ENCODE measurements at places on chromosomes 7 and 10.

- no peak overlapping the region for H3K27ac ChIP-seq
- H3K4me3 ChIP-seq: no peak overlapping the region
- H3K36me3 ChIP-seq: no peaks in the 10 kb centered on the region
- peak; percentile 96 for DNase-seq
Measured at GRCh38 chr7:139526578-139527544, 3.4 kb downstream of the CLEC2L start.

DNA sequence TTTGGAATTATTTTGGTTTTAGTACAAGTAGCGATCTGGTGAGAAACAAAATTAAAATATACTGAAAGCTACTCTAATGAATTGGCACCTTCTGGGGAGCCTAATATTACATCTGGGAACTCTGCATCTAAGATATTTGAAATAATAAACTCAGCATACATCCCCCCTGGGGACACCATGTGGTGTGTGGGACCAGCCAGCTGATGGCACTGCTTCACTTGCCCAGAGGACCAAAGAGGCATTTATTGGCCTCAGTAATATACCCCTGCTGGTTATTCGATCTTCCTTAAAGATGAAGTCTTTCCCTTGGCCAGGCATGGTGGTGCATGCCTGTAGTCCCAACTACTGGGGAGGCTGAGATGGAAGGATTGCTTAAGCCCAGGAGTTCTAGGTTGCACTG, 195.1 kb upstream of the AUTS2 start:
- H3K4me1 ChIP-seq: no peaks in the 10 kb centered on the region
- H3K27me3 ChIP-seq: no peaks in the 10 kb centered on the region
- DNase-seq: no peak
- H3K27ac ChIP-seq: no peak overlapping the region
- H3K36me3 ChIP-seq: no peaks in the 10 kb centered on the region

GRCh38 chr10:98323221-98324164, 55.5 kb upstream of the LOXL4 start:
- no peak overlapping the region for H3K4me3 ChIP-seq
- no peaks in the 10 kb centered on the region for H3K36me3 ChIP-seq
- DNase-seq: peak; percentile 96
- peak overlapping the region; percentile 37 for H3K27ac ChIP-seq
- H3K4me1 ChIP-seq: peaks cover 16% of the 10 kb centered on the region

GRCh38 chr7:55016061-55016745, 2.6 kb upstream of the EGFR start:
- H3K27ac ChIP-seq: no peak overlapping the region
- H3K4me1 ChIP-seq: no peaks in the 10 kb centered on the region
- H3K27me3 ChIP-seq: no peaks in the 10 kb centered on the region
- DNase-seq: peak; percentile 38

GRCh38 chr10:116461680-116462079, 34.0 kb downstream of the PNLIPRP3 start:
- no peaks in the 10 kb centered on the region for H3K4me1 ChIP-seq
- no peak overlapping the region for H3K4me3 ChIP-seq
- no peaks in the 10 kb centered on the region for H3K36me3 ChIP-seq
- H3K27ac ChIP-seq: no peak overlapping the region
- DNase-seq: no peak

DNA sequence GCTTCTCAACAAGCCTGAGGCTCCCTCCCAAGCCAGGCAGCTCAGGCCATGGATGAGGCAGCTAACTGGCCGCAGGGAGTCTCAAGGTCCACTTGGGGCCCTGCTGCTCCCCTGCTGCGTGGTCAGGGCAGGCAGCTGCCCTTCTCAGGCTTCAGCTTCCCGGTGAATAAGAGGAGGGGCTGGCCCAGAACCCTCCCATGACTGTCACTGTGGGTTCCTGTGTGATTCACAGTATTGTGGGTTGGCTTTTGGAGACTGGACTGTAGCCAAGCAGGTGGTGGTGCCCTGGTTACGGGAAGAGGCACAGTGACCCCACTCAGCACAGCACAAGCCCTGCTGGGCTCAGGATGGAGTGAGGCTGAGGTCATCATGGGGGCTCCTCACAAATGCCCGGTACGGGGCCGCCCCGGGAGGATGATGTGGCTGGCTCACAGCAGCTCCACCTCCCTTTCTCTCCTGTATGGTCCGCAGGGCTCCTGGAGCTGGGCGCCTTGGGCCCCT, 189.8 kb downstream of the HECW1 start:
- H3K27ac ChIP-seq: no peak overlapping the region
- H3K4me3 ChIP-seq: no peak overlapping the region
- H3K4me1 ChIP-seq: peaks cover 3% of the 10 kb centered on the region
- H3K27me3 ChIP-seq: no peaks in the 10 kb centered on the region

DNA sequence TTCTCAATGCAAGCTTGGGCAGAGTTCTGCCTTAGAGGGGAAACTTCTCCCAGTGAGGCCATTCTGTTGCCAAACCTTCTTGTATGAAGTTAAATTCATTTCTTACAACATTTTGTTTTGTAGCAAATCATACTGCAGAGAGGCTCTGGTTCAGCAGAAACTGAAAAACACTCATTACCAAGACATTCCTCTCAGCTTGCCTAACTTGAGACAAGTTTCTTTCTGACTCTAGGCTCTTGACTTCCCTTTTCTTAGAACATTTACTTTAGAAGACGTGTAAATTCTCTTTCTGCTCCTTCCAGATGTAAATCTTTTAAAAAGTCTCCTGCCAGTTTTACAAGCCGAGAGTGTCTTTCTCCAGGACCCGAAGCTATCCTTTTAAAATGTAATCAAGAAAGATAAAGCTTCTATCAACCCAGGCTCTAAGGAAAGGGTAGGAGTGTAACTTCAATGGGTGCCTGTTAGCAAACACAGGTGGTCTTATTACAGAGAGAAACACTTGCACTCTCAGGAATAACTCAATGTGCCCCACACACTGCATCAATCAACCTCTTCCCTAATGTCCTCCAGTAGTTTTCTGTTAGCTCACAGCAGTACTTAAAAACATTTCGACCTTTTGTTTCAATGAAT, 80.5 kb upstream of the TAS2R16 start:
- no peaks in the 10 kb centered on the region for H3K4me1 ChIP-seq
- DNase-seq: no peak
- no peaks in the 10 kb centered on the region for H3K27me3 ChIP-seq
- no peaks in the 10 kb centered on the region for H3K36me3 ChIP-seq

GRCh38 chr10:89750441-89750840, 49.1 kb downstream of the KIF20B start:
- no peak overlapping the region for H3K27ac ChIP-seq
- H3K4me3 ChIP-seq: no peak overlapping the region
- no peak for DNase-seq
- no peaks in the 10 kb centered on the region for H3K36me3 ChIP-seq
- no peaks in the 10 kb centered on the region for H3K27me3 ChIP-seq
